GM12865 (cell line): ENCODE measurements at places on chromosomes 6 and 20.

DNA sequence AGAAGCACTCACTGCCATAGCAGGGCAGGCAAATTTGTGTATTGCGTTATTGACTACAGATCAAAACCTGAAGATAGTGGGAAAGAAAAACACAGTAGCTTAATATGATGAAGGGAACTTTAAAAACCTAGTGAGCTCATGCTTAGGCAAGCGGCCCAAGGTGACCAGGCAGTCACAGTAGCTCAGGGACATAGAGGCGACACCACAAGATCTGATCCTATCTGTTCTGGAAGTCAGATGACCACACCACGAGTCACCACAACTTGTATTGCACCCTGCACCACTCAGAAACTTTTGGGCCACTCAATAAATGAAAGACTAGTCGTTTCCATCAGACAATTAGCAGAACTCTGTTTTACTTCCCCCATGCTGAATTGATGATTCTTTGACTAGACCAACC is 4.9 kb downstream of the CLIC5 start:
- no peak for DNase-seq

DNA sequence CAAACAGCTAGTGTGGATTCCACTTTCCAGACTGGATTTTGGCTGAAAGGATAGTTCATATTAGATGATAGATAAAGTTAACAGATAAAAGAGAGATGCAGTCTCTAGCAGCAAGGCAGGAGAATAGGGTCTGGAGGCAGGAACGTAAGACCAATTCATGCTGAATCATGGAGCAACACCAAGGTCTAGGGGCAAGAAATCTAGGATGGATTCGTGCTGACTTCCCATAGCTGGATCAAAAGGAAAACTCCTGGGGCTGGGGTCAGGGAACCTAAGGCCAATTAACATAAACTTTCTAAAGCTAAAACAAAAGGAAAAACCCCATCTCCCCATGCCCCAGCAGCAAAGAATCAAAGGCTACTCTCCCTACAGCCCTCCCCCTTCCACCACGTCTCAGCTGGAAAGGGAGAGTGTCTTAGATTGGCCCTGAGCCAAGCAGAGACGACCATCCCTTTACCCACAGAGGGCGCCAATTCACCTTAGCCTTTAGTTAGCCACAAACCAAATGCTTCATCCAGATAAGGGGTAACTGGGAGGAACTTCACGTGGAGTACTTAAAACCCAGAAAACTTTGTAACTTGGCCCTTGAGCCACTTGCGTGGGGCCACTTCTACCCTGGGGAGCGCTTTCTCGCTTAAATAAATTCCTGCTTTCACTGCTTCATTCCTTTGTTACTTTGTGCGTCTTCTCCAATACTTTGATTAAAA is 7.6 kb downstream of the TREM1 start:
- peak; percentile 74 for DNase-seq

- no peak for DNase-seq
Measured at GRCh38 chr6:40900791-40901190, 138.2 kb downstream of the UNC5CL start.

- DNase-seq: no peak
Measured at GRCh38 chr20:40464731-40465208, 224.3 kb downstream of the MAFB start.

GRCh38 chr20:20207291-20207690 is 155.0 kb downstream of the CFAP61 start:
- DNase-seq: no peak

GRCh38 chr6:44253307-44254101 is 3.8 kb downstream of the SLC35B2 start:
- DNase-seq: peak; percentile 50

DNA sequence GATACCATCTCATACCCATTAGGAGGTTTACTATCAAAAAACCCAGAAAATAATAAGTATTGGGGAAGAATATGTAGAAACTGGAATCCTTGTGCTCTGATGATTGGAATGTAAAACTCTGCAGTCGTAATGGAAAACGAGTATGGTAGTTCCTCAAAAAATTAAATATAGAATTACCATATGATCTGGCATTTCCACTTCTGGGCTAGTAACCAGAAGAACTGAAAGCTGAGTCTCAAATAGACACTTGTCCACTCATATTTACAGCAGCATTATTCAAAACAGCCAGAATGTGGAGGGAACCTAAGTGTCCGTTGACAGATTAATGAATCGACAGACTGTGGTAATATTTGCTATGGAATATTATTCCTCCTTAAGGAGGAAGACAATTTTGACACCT is 44.3 kb downstream of the FOXC1 start:
- no peak for DNase-seq

- DNase-seq: no peak
Measured at GRCh38 chr20:20887593-20888265, 175.3 kb upstream of the RALGAPA2 start.

DNA sequence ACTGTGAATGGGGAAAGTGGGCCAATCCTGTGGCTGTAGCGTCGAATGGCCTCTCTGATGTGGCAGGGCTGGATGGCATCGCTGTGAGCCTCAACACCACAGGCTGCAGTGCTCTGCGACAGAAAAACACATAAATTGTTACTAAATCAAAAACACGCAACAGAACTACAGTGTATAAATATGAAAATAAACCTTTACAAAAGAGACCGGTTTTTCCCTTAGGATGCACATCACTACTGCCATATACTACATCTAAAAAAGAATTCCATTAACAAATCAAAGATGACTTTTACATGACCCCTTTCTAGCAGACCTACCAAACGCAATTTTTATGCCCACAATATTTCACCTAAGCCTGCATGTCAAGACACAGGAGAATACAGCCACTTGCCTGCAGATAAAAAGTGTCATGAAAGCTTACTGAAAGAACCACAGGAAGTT is 395.5 kb upstream of the RUNX2 start:
- DNase-seq: no peak

DNA sequence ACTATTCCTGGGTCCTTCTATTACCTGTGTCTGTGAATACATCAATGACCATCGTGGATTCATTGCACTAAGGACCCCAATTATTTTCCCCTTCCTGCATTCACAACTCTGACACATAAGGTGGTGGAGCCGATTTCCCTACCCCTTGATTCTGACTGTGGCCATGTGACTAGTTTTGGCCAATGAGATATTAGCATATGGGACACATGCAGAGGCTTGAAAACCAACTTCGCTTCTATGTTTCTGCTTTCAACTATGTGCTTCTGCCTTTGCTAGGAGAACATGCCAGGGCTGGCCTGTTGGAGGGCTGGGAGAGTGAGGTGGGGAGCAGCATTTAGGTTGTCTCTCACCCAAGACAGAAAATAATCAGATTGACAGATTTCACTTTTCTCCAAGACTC is 483.1 kb upstream of the JAG1 start:
- DNase-seq: no peak

DNA sequence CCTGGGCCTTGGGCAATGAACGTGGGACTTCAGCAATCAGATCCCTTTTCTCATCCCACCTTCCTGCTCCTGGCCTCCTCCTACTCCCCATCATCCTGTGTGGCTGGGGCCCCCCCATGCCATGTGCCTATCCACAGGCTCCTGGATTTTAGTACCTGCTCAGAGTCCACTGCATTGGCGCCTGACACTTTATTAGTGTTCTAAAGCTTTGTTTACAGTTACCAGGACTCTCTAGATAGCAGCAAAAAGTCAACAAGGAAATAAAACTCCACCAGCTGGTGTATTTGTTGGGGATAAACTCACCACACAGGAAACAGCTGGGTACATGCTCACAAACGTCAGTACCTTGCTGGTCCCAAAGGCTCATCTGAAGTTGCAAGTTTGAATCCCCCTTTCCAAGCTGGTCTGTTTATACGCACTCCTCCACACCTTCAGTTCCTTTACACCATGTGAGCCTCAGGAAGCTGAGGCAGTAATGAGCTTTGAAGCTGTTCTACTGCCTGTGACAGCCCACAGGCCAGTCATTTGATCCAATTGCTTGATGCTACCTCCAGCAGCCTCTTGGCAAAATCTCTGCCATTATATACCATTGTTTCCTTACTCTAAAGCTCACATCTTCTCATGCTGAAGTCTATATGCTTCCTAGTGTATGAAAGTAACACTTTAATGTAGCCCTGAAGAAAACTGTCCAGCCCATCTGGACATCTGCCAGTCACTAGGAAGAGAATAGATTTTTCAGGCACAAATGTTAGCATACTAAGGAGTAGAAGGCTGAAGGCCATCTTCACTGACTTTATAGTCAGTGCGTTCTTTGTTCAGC is 76.6 kb downstream of the ANKEF1 start:
- DNase-seq: no peak

DNA sequence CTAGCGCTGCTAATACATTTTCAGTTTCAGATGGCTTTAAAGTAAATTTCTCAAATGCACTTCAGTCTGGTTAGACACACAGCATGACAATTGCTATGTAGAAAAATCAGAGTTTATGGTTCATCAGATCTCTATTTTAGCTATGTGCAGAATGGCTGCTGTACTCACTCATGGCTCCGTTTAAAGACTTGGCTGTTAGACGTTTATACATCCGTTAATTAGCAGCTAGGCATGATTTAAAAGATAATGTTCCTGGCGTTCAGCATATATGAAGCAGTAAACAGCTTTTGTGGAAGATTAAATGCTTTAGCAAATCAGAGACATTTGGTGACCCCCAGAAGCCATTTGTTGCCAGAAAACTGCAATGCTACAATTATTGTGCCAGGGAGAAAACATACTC is 350.0 kb upstream of the MANEA start:
- DNase-seq: no peak

GRCh38 chr6:2733324-2733723 is 17.4 kb downstream of the MYLK4 start:
- DNase-seq: peak; percentile 67

- no peak for DNase-seq
Measured at GRCh38 chr20:35187584-35188190, 15.8 kb downstream of the PROCR start.
